NCI-H345 (cell line): ENCODE measurements at places on chromosomes 2 and 18.

DNA sequence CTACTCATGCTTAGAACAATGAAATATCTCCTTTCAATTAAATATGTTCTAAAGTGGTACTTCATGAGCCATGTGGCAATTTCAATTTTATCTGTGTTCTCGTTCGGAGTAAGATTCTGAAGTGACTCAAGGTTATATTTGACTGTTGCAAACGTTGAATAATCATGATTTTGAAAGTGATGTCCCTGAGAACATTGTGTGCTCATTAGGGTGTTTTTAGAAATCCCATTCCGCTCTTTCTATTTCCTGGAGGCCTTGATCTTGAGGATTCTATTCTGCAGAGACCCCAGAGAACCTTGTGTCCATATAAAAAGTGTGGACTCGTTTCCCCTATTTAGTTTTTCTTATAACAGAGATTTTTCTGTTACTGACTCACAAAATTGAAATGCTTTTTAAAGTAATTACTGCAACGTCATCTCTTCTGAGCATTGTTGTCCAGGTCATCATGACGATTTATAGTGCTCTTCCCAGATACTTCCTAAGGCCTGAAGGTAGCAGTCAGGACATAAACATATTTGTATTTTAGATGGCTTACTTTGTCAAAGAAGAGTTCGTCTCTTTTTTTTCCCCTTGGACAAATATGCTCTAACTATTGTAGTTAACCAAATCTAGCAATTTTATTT lies 27.2 kb downstream of the IL1R2 start:
- DNase-seq = no peak

GRCh38 chr18:75256376-75256775 lies 45.8 kb downstream of the TSHZ1 start:
- DNase-seq = no peak

GRCh38 chr2:31286230-31286629 lies 52.3 kb downstream of the EHD3 start:
- DNase-seq = no peak

DNA sequence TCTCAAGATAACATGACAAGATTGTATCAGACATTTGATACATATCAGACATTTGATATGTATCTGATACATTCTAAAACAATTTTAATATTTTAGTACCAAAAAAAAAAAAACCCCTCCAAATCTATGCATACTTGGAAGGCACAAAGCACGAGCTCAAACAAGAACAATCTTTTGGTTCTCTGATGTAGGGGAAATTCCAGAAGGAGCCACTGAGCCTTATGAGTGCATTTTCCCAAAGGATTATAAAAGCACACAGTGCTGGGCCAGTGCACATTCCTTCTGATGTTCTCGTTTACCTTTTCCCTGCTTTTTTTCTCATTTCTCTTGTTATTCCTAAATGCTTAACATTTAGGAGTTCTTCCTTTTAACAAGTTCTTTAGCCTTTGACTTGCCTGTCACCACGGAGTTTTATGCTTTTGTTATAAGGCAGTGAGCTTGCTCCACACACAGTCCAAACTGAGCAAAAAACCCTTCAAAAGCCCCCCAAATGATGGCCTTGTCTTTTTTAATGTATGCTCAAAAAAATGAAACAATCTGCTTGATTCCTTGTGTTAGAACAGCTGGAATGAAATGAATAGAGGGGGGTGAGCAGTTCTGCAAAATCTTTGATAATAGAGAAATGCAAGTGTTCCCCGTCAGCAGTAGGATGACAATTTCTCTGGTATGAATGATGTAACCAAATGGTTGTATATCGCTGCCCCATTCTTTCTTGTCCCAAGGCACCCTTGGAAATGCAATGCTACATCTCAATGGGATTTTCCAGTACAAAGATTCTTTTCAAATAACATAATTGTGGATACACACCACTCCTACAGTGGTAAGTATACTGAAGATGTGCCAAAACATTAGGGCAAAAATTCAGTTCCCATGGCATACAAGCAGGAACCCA lies 597.2 kb upstream of the ZEB2 start:
- no peak for DNase-seq

DNA sequence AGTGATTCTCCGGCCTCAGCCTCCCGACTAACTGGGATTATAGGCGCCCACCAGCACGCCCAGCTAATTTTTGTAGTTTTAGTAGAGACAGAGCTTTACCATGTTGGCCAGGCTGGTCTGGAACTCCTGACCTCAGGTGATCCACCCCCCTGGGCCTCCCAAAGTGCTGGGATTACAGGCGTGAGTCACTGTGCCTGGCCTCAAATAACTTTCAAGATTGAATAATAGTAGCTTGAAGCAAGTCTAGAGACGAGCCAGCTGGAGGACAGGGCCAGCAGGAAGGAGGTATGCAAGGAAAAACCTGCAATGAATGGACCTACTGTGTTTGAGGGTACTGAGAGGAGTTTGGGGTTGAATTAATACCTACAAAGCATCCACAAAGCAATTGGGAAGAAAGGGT lies 87.5 kb downstream of the MSH2 start:
- DNase-seq = no peak

DNA sequence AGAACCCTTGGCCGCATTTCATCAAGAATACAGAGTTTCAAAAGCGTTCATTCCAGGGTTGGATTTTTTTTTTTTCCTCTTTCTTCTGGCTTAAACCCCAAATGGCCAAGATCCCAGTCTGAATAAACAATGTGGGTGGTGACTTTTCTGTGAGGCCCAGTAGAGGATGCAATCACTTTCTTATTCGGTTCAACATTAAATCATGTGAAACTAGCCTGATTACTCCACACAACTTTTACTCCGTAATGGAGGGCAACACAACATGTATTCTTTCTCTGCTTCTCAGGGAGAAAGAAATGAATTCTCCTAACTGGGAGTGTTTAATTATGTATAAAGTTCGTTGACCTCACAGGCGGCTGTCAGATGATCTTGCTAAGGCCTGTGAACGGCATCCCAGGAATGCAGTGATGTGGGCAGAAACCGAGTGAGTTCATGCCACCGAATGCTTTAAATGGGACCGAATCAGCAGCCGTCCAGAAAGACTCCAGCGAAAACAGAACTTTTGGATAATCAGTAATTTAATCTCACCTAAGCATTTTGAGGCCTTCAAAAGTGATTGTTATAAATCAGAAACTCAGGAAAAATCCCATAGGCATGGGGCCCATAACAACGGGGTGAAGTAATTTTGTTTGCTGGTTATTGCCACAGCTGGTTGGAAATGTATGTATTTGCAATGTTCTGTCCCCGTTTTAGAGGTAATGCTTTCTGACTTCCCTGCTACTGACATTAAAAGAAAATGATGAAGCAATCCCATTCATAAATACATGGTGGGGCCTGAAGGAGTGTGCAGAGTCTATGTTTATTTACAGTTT lies 81.5 kb downstream of the BCL2 start:
- no peak for DNase-seq
